ENCODE measurements at places on chromosomes 6 and 20. TPM values are rescaled to one million over a fixed set of nuclear protein-coding genes. Genes with fewer than 3 reads are reported as not detected.

GRCh38 chr6:30712441-30712945, 4.6 kb downstream of the MDC1 start:
- H3K36me3 ChIP-seq, result no peaks in the 10 kb centered on the region
- no peak for DNase-seq
- H3K4me1 ChIP-seq, result peaks cover 6% of the 10 kb centered on the region
- H3K27me3 ChIP-seq, result no peaks in the 10 kb centered on the region
- H3K4me3 ChIP-seq, result no peak overlapping the region

- no peak overlapping the region for H3K4me3 ChIP-seq
- no peaks in the 10 kb centered on the region for H3K36me3 ChIP-seq
- H3K27me3 ChIP-seq, result no peaks in the 10 kb centered on the region
- DNase-seq, result no peak
Measured at GRCh38 chr20:44888226-44889103, 3.0 kb downstream of the YWHAB start.

- H3K36me3 ChIP-seq, result no peaks in the 10 kb centered on the region
- no peak overlapping the region for H3K4me3 ChIP-seq
- H3K27ac ChIP-seq, result no peak overlapping the region
Measured at GRCh38 chr6:16334671-16335070, 96.3 kb downstream of the GMPR start.

DNA sequence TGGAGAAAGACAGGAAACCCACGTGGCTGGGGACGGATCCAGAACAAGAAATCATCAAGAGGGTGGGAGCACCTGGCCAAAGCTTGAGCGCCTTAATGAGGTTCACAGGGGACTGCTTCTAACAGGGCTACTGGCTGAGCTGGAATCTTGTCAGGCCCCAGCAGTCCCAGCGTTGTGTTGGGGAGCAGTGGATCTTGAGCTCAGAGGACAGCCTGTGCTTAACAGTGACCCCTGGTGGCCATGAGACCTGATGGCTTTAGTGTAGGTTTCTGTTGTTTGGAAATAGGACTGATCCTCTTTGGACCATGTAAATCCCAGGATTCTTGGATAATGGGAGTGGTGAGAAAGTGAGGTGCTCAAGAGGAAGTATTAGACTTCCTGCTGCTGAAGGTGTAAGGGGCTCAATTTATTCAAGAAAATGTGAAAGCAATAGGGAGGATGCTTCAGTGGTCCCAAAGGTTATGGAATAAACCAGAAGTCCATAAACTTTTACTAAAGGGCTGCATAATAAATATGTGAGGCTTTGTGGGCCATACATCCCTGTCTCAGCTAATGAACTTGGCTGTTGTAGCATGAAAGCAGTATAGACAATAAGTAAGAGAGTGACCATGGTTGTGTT, 216.2 kb downstream of the NFATC2 start:
- H3K36me3 ChIP-seq, result no peaks in the 10 kb centered on the region
- H3K27ac ChIP-seq, result no peak overlapping the region

DNA sequence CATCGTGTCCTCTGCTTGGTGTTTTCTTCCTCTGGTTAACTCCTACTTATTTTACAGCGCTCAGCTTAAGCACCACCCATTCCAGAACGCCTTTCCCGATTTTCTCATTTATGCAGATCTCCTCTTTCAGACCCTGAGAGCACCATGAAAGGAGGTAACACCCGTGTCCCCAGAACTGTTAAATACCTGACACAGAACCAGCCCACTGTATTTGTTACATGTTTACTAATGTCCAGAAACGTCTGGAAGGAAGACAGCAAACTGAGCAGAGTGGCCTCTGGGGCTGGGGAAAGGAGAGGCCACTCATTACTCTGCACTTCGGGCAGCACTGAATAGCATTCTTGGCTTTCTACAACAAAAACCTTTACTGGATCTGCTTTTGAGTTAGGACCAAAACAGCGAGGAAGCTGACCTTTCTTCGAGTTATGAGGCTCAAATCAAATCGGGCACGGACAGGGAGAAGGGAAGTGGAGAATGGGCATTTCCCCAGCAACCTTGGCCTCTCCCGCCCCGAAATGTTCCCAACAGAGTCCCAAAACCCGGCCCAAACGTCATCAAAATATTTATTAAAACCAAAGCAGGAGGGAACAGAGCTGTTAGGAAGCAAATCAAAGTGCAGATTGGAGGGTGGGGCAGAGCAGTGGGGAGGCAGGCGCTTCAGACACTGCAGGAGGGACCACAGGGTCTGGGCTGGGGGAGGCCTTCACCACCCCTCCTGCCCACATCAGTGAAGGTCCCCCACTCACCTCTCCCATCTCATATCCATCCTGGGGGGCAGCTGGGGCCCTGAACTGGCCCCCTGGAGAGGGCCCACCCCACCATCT, 1.1 kb upstream of the NECAB3 start:
- H3K27me3 ChIP-seq, result no peaks in the 10 kb centered on the region
- peak overlapping the region; percentile 77 for H3K4me3 ChIP-seq
- DNase-seq, result peak; percentile 82
- H3K4me1 ChIP-seq, result peaks cover 43% of the 10 kb centered on the region
- H3K36me3 ChIP-seq, result no peaks in the 10 kb centered on the region

Gene KATNA1
- total RNA-seq, result 46.6 TPM

Gene EMILIN3
- total RNA-seq, result 3.7 TPM

Gene CCN6
- total RNA-seq, result 0.99 TPM

Gene RPS18
- total RNA-seq, result 685 TPM
